SK-N-SH (cell line): ENCODE measurements at places on chromosomes 2 and 18. TPM values are rescaled to one million over a fixed set of nuclear protein-coding genes. Genes with fewer than 3 reads are reported as not detected.
A peak's percentile ranks its signal among the peaks of the same experiment; 100 is the strongest.

The PIEZO2 gene
- not detected in 2 replicates for polyA plus RNA-seq

The SLC14A1 gene
- polyA plus RNA-seq, result 2.4 and 4.5 TPM in 2 replicates

The ATP6V1C2 gene
- 0.06 and 0.12 TPM in 2 replicates for polyA plus RNA-seq

The DCDC2C gene
- polyA plus RNA-seq, result not detected in 2 replicates

The DNAJC5G gene
- 0.18 TPM in 1 of 2 replicates, not detected in the other for polyA plus RNA-seq

The SLC38A11 gene
- polyA plus RNA-seq, result not detected in 2 replicates

The ANKRD30BL gene
- not detected in 2 replicates for polyA plus RNA-seq

The C2orf15 gene
- polyA plus RNA-seq, result 0.25 and 0.41 TPM in 2 replicates

GRCh38 chr2:144650907-144651306 lies 131.0 kb upstream of the ZEB2 start:
- H3K27me3 ChIP-seq, result no peaks in the 10 kb centered on the region
- no peaks in the 10 kb centered on the region for H3K36me3 ChIP-seq
- peak overlapping the region; percentile 79 for H3K27ac ChIP-seq
- H3K4me3 ChIP-seq, result no peak overlapping the region
- H3K4me1 ChIP-seq, result peaks cover 11% of the 10 kb centered on the region

DNA sequence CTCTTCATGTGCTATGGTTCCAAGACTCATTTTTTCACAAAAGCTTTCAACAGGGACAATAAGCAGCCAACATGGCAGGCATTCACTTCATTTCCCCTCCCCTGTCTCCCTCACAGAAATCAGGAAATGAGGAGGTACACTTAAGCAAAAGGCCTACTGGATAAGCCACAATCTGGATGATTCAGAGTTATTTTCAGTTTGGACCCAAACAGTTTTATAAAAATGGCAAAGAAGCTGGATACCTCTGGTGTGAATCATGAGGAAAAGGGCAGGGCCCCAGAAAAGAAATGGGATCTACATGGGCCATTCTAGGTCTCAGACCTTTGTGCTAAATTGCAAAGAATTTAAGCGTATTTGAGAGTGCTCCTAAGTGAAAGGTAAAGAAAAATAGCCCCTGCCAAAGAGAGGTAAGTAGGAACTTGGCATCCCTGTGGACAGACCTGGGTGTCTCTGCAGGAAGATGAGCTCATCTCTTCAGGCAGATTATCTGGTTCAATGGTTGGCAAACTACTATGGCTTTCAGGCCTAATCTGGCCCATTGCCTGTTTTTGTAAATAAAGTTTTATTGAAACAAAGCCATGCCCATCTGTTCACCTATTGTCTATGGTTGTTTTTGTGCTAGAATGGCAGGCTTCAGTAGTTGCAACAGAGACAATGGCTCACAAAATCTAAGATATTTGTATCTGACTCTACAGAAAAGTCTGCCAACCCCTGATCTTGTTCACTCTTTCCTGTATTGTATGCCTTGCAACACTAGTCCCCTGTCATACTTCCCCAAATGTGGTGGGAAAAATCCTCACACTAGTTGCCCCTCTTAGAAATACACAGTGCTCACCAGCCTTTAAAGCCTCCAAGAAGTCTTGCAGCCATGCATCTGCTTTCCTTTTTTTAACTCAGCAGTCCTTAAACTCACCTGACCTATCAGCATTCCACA lies 315.0 kb downstream of the ALK start:
- peak overlapping the region; percentile 18; the same call in 1 of the 2 replicates for H3K27ac ChIP-seq
- H3K4me1 ChIP-seq, result peaks cover 41% of the 10 kb centered on the region
- no peak overlapping the region for H3K4me3 ChIP-seq
- H3K36me3 ChIP-seq, result no peaks in the 10 kb centered on the region
- DNase-seq, result no peak

DNA sequence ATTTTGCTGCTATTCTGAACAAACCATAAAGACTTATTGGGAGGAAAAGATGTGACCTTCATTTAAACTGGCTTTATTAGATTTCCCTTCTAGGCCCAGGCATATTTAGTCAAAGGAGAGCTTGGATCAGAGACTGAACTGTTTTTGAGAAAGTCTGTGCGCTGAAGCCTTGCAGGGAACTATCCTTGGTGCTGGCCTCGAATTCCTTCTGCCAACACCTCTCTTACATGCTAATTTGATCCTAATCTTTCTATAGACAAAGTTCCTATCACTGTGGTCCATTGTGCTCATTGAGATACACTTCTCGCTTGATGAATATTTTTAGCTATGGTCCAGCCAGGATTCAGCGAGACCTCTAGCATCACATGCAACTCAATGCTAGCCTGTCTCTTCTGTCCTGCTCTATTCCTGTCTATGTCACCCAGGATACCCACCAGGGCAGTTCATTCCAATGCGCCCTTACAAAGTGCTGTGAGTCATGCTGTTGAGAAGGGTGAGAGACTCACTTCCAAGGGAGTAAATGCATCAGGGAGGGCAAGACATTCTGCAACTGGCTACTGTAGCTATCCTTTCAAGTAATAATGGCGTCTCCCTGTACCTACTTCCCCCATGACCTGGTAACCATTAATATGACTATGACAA lies 356.7 kb upstream of the LYPD1 start:
- no peak for DNase-seq
- no peak overlapping the region for H3K27ac ChIP-seq
- no peaks in the 10 kb centered on the region for H3K4me1 ChIP-seq
- no peaks in the 10 kb centered on the region for H3K27me3 ChIP-seq
- H3K36me3 ChIP-seq, result no peaks in the 10 kb centered on the region
- H3K4me3 ChIP-seq, result no peak overlapping the region

DNA sequence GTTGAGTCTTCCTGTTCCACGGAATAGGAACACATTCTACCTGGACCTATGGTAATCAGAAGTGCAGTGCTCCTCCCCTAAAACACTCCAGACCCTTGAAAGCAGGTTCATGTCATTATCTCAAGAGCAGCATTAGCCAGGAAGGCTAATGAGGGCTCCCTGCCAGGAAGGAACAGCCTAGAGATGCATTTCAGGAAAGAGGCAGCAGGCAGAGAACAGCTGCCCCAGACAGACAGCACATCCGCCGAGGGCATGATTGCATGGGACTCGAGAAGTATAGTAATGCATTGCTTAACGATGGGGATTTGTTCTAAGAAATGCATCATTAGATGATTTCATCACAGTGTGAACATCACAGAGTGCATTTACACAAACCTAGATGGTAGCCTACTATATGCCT lies 171.5 kb downstream of the ALK start:
- H3K27me3 ChIP-seq, result no peaks in the 10 kb centered on the region
- DNase-seq, result no peak
- no peak overlapping the region for H3K4me3 ChIP-seq
- peak overlapping the region; percentile 5; the same call in 1 of the 2 replicates for H3K27ac ChIP-seq

DNA sequence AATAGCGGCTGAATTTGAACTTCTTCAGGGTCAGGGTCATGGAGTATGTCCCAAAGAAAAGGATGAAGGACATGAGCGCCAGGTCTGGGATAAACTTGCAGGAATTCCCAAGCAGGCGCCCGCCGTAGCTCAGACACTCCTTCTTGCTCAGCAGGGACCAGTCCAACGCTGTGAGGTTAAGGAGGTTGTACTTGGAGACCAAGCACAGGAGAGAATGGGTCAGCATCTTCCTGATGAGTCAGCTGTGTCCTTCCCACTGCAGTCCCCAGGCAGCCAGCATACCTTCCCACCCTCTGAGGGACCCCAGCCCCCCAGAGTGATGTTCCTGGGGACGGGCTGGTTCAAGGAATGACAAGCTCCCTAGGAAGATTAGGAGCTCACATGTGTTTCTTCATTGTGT lies 40.9 kb downstream of the MTHFD2 start:
- no peak overlapping the region for H3K4me3 ChIP-seq
- no peaks in the 10 kb centered on the region for H3K4me1 ChIP-seq
- H3K27ac ChIP-seq, result no peak overlapping the region
- DNase-seq, result no peak

GRCh38 chr18:13444430-13445240 lies 226.1 kb downstream of the LDLRAD4 start:
- no peak for DNase-seq
- H3K4me3 ChIP-seq, result no peak overlapping the region
- peaks cover 10% of the 10 kb centered on the region; the same call in 1 of the 2 replicates for H3K4me1 ChIP-seq
- no peak overlapping the region for H3K27ac ChIP-seq
- H3K36me3 ChIP-seq, result no peaks in the 10 kb centered on the region
- H3K27me3 ChIP-seq, result no peaks in the 10 kb centered on the region

- H3K27ac ChIP-seq, result peak overlapping the region; percentile 99
- H3K4me3 ChIP-seq, result 0 out of 2 replicates have a peak overlapping the region, but pooled peaks have one; percentile 2
- H3K4me1 ChIP-seq, result peaks cover 56% of the 10 kb centered on the region
- no peaks in the 10 kb centered on the region for H3K27me3 ChIP-seq
Measured at GRCh38 chr2:46850742-46851141, 64.9 kb downstream of the MCFD2 start.

DNA sequence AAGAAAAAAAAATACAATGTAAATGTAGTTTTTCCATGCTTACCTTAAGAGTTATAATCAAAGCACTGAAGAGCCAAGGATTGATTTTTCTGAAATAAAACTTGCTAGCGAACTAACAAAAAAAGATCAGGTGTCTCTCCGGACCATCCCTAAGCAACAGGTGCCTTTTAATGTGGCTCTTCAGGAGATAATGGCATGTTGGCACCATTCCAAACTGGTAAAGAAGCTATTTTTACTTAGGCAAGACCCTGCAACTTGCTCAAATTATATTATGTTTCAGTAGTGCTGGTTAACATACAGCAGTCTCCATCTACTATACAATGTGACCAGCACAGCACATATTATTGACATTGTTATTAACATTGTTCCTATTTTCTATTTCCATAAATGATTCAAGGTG lies 2.3 kb upstream of the GCC2 start:
- no peaks in the 10 kb centered on the region for H3K4me1 ChIP-seq
- H3K27me3 ChIP-seq, result no peaks in the 10 kb centered on the region
- DNase-seq, result no peak
- no peak overlapping the region for H3K27ac ChIP-seq
- peaks cover 4% of the 10 kb centered on the region for H3K36me3 ChIP-seq
- H3K4me3 ChIP-seq, result no peak overlapping the region

GRCh38 chr2:47023332-47023731 lies 107.7 kb upstream of the MCFD2 start:
- no peak overlapping the region for H3K27ac ChIP-seq
- H3K27me3 ChIP-seq, result no peaks in the 10 kb centered on the region
- DNase-seq, result no peak

- H3K27ac ChIP-seq, result no peak overlapping the region
- no peaks in the 10 kb centered on the region for H3K36me3 ChIP-seq
- no peak for DNase-seq
- no peak overlapping the region for H3K4me3 ChIP-seq
Measured at GRCh38 chr2:85501248-85501647, 37.7 kb upstream of the MAT2A start.
